Muscle of arm (tissue), 14 donors: ENCODE measurements at places on chromosomes 6 and 20.

- DNase-seq: no peak
Measured at GRCh38 chr6:33731751-33732282, 14.9 kb downstream of the IP6K3 start.

GRCh38 chr20:62595491-62595890 lies 46.8 kb upstream of the SLCO4A1 start:
- DNase-seq: no peak

GRCh38 chr6:27687154-27688013 lies 214.5 kb upstream of the ZNF184 start:
- DNase-seq: peak; percentile 77

- DNase-seq: peak; percentile 29
Measured at GRCh38 chr6:32045811-32046449, 7.7 kb downstream of the CYP21A2 start.

GRCh38 chr20:38043512-38044300 lies 10.2 kb downstream of the RPRD1B start:
- DNase-seq: no peak

DNA sequence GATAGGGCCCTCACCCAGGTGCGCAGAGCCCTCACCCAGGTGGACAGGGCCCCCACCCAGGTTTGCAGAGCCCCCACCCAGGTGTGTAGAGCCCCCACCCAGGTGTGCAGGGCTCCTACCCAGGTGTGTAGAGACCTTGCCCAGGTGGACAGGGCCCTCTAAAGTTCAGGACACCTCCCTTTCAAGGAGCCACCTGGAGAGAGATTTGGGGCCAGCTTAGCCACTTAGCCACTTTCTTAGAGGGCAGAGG lies 280.2 kb downstream of the TAF4 start:
- no peak for DNase-seq

DNA sequence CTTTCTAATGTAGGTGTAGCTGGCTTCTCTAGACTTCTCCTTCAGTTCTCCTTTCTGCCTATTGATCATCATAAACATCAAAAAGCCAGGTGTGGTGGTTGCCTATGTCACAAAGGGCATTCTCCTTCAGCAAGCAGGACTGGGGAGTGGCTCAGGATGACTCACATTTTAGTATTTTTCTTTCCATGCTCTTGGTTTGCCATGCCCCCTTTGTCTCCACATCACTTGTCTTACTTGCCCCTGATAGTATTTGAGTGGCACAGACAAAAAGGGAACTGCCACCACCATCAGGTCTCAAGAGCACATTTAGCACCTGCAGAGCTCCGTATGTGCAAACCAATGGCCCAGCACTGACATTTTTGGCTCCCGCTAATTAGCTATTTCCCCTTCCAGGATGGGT lies 698.8 kb downstream of the DHX35 start:
- no peak for DNase-seq

DNA sequence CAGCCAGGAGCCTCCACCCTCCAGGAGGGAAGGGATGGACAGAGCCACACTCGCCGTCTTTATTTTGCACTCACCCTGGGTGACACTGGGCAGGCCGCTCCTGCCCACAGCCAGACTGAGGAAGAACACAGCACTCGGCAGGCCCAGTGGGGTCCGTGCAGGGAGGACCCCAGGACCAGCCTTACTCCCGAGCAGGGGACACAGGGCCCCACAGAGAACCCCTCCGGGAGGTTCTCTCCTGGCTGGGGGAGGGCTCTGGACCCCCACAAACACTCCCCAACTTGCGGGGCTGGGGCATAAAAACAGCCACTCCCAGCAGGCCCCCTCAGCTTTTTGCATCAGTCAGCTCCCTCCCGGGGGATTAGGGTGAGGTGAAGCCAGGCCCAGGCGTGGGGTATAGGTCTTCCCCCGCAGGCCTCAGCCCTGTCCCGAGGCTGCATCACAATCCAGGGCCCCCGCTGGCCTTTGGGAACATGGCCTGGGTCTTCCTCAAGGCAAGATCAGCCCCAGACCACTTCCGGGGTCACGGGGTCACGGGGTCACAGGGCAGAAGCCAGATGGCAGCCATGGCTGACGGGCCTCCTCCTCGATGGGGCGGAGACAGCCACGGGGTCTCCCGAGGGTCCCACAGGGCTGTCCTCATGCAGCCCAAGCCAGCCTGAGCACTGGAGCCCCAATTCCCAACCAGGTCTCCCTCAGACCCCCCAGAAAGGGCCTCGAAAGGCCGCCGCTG lies 3.2 kb downstream of the TNFRSF6B start:
- DNase-seq: no peak

DNA sequence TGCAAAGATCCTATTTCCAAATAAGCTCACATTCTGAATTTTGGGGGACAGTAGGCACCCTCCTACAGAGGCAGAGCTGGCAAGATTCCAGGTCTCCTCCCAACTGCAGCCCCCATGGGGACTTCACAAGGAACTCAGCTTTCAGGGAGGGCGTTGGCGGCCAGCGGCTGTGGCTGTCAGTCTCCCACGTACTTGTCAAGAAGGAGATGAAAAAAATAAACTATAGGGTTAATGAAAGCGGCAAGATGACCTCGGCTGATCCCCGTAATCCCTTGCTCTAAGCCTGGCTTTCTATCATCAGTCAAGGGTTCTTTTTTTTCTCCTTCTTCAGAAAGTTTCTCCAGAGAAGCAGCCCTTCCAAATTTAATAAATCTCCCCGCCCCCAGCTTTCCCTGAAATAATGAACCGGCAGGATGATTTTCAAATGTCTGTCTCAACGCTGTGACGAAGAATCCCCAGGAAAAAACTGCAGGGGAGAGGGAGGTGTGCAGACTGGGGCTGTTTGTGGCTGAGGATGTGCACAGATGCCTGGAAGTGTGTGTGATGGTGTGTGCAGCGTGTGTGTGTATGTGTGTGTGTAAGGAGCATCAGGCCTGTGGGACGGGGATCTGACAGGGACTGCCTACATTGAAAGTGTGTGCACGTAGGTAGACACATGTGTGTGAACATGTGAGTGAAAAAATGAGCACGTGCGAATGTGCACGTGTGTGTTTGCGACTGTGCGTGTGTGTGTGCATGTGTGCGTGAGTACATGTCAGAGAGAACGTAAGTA lies 78.7 kb downstream of the SLC2A10 start:
- no peak for DNase-seq

- DNase-seq: no peak
Measured at GRCh38 chr6:14401246-14401645, 283.7 kb downstream of the CD83 start.

DNA sequence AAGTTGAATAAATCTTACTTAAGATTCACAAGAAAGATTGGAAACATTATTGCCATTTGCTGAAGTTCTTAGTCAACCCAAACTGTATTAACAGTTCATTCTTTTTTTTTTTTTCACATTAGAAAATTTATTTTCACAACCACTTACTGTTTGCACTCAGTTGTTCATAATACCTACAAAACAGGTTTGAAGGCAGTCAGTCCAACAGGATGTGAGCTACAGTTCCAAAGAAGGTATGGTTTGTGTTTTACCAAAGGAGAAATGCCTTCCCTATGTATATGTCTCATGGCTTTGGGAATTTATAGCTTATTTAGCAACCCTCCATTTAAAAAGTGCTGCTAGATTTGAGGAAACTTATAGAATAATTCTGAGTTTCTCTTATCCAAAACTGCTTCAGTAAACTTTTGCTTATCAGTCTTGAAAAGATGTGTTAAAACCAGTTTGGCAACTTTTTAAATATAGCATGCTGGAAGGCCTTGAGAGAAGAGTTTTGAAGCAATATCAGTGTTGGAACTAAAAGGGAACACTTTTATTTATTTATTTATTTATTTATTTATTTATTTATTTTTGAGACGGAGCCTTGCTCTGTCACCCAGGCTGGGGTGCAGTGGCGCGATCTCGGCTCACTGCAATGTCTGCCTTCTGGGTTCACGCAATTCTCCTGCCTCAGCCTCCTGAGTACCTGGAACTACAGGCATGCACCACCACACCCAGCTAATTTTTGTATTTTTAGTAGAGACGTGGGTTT lies 46.8 kb upstream of the RREB1 start:
- no peak for DNase-seq

DNA sequence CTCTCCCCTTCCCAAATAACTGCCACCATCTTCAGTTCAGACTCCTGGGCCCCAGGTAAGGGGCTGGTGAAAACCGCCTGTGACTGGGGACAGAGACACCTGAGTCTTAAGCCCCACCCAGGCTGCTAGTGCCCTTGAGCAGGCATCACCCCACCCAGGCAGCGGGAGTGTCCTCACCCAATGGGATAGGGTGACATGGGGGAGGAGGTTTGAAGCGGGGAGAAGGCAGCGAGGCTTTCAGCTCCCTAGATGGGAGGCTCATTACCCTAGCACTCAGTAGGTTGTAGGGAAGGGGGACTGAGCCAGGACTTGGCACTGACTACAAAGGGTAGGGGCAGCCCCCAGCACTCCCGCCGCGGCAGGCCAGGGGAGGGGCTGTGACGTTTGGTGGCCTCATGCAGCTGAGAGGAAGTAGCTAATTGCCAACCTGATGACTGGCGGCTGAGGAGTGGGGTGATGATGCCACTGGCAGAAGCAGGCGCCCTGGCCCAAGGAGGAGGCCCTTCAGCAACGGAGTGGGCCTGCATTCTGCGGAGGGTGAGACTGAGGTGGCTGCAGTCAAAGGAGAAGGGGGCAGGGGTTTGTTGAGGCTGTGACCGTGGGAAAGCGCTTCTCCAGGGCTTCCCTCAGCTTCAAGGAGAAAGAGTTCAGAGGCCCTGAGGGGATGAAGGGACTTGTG lies 126.9 kb downstream of the MRPL14 start:
- no peak for DNase-seq

GRCh38 chr6:88167352-88167937 lies 1.3 kb upstream of the CNR1 start:
- DNase-seq: no peak

GRCh38 chr6:111329882-111330633 lies 153.0 kb downstream of the REV3L start:
- DNase-seq: no peak

GRCh38 chr6:45704056-45704800 lies 311.4 kb downstream of the CLIC5 start:
- DNase-seq: no peak
